HepG2 (cell line): ENCODE measurements at places on chromosomes 12 and 14. TPM values are rescaled to one million over a fixed set of nuclear protein-coding genes. Genes with fewer than 3 reads are reported as not detected.
A peak's percentile ranks its signal among the peaks of the same experiment; 100 is the strongest.

NPAS3 gene
- not detected in 2 replicates for total RNA-seq

MMP14 gene
- 1.6 and 5.2 TPM in 2 replicates for total RNA-seq

GRCh38 chr12:91239481-91239880 lies 56.9 kb upstream of the DCN start:
- no peak for DNase-seq

DNA sequence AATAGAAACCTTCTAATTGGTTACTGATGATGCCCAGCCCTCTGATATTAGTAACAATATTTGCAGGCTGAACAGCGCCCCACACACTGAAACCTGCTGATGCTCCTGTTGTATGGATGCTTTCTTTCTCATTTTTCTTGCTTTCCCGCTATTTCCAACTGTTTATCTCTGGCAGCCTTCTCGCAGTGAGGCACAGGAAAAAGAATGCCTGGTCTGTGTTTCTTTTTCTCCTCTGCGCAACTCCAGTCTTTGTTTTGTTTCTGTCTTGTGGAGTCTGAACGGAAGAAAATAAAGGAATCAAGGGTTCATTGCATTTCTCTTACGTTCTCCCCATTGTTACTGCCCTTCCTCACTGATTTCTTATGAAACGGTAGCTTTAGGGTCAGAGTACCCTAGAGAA lies 451.2 kb downstream of the EGLN3 start:
- DNase-seq, result no peak

DNA sequence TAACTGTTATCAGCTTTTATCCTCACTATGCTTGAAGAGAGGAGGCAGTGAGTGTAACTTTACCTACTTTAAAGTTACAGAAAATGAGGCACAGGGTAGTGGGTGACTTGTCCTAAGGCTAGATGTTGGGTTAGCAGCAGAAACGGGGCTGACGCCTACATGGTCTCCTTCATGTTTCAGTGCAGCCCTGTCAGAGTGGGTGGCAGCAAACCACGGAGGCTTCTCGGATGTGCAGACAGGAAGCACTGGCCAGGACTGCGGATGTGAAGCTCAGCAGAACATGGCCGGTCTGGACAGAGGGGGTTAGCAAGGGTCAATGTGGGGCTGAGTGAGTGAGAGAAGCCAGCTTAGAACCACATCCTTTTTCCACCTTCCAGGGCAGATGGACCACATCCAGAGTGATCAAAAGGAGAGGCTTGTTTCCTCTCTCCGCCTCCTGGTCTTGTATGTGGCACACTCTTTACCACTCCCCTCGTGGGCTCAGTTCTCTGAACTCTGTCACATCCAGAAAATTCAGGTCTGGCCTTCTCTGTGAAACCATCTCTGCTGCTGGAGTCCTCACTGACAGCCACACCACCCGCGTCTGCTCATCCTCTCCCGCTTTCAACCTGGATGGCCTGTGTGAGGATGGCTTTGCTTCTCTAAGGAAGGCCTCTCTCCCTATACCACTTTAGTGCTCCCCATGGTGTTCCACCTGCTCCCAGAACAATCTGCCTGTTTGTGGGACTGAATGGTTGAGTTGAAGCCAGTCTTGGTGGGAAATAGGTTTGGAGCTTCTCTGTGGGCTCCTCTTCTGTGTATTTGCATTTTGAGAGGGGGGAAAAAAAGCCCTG lies 14.1 kb downstream of the SUSD6 start:
- DNase-seq, result no peak

DNA sequence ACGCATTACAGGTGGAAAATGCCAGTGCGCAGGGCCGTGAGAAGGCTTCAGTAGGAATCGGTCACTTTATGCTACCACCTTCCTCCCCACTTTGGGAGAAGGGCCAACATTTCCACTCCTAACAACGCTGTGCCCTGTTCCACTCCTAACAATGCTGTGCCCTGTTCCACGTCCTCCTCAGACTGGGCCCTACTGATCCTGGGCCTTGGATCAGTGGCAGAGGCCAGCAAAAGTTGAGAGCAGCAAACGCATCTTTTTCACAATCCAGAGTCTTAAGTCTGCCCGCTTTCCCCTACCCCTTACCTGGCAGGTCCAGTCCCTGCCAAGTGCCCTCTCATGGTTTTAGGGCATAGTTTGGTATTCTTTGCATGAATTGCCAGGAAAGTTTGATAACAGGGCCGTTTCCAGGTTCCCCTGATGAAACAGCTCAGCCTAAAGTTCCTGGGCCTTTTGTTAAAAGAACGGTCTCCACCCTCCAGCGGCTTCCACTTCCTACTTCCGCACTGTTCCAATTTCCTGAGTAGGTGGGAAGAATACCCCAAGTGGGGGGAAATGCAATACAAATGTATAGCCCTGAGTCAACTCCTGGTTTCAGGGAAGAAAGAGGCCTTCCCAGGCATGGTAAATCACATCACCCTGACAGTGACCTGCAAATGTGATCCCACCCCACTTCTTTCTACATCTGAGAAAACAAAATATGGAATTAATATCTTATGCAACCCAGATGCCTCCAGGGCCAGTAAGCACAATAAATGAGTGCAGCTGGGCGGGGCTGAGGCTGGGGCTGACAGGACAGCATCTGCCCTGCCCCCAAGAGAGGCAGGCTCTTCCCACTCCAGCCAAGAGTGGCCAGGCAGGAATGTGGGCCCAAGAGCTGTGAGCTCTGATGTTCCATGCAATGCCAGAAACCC lies 15.0 kb downstream of the KCTD10 start:
- peak; percentile 43 for DNase-seq

OR4E2 gene
- not detected in 2 replicates for total RNA-seq

DNA sequence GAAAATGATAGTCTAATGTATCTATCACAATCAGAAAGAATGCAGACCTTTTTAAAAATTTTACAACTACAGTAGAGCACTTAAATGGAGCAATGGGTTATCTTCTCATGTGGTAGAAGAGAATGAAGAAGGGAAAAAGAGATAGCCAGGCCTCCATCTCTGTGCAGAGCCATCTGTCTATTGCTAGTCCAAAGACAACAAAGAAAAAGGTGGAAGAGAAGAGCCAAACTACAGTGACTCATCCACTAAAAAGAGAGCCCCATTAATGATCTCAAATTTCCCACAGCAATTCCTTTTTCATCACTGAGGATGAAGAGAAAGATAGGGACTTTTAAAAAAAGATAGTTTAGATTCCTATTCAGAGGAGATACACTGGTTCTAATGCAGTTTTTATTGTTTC lies 232.9 kb downstream of the ATXN7L3B start:
- no peak for DNase-seq

DNA sequence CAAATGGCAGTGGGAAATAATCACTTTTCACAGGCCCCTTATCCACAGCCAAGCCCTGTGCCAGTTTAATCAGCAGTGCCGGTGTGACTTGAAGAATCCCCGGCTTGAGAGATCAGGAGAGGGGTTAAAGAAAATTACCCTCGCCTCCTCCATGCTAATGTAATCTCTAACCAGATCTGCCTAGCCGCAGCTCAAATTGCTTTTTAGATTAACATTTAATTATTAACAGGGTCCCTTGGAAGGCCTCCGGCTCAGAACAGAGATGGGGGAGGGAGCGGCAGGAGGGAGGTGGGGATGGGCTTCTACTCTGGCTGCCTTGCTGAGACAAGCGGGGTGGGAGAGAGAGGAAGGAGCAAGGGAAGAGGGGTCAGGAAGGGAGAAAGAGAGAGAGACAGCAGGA lies 24.0 kb downstream of the FAM222A start:
- DNase-seq, result peak; percentile 70

GRCh38 chr12:105831372-105831771 lies 307.4 kb downstream of the NUAK1 start:
- DNase-seq, result no peak

DNA sequence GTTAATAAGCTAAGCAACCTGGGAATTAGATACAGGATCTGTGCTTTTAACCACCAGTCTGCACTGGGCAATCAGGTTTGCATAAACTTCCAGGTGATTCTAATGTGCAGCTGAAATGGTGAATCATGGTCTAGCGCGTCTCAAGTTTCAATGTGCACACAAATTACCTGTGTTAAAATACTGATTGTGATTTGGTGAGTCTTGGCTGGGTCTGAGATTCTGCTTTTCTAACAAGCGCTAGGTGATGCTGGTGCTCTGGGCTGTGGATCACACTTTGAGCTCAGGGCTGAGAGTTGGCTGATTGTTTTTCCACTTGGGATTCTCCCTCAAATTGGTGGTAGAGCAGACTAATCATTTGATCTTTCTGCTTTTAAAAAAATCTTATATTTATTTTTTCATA lies 124.8 kb downstream of the C12orf75 start:
- DNase-seq, result no peak

CFAP54 gene
- total RNA-seq, result not detected in 2 replicates

GRCh38 chr12:106900554-106900953 lies 55.2 kb upstream of the TMEM263 start:
- DNase-seq, result no peak

ESR2 gene
- total RNA-seq, result 0.04 TPM in 1 of 2 replicates, not detected in the other

DNA sequence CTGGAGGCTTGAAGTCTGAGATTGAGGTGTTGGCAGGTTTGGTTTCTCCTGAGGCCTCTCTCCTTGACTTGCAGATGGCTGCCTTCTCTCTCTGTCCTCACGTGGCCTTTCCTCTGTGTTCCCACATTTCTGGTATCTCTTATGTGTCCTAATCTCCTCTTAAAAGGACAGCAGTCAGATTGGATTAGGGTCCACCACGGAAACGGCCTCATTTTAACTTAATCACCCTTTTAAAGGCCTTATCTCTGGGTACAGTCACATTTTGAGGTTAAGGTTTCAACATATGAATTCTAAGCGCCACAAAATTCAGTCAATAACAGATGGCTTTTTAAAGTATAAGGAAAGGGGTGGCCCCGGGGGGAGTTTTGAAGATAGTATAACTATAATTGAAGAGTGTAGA lies 33.5 kb downstream of the UNC79 start:
- no peak for DNase-seq

DNA sequence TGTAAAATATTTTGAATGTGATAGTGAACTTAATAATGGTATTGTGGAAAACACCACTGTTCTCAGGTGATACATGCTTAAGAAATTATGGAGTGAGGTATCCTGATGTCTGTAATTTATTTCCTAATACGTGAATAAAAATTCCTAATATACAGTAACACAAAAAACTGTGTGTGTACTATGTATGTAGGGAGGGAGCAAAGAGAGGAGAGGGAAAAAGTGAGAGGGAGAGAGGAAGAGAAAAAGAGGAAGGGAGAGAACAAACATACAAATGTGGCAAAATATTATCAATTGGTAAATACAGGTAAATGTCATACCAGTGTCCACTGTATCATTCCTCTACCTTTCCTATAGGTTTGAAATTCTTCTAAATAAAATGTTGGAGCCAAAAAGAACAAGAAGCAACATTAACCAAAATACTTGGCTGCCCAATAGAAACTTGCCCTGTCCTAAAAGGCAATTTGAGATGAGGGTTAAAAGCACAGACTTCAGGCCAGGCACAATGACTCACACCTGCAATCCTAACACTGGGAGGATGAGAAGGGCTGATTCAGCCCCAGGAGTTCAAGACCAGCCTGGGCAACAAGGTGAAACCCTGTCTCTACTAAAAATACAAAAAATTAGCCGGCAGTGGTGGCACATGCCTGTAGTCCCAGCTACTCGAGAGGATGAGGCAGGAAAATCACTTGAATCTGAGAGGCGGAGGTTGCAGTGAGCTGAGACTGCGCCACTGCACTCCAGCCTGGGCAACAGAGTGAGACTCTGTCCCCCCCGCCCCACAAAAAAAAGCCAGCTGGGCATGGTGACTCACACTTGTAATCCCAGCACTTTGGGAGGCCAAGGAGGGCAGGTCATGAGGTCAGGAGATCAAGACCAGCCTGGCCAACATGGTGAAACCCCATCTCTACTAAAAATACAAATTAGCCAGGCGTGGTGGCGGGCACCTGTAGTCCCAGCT lies 14.5 kb downstream of the R3HDM2 start:
- DNase-seq, result no peak

GRIP1 gene
- total RNA-seq, result not detected in 2 replicates

- no peak for DNase-seq
These were observed 3.7 kb downstream of the USP44 start for GRCh38 chr12:95547522-95548055.

TSPAN9 gene
- total RNA-seq, result 11.6 and 18.1 TPM in 2 replicates

- no peak for DNase-seq
These were observed 18.8 kb upstream of the FLVCR2 start for GRCh38 chr14:75559451-75560222.

DNA sequence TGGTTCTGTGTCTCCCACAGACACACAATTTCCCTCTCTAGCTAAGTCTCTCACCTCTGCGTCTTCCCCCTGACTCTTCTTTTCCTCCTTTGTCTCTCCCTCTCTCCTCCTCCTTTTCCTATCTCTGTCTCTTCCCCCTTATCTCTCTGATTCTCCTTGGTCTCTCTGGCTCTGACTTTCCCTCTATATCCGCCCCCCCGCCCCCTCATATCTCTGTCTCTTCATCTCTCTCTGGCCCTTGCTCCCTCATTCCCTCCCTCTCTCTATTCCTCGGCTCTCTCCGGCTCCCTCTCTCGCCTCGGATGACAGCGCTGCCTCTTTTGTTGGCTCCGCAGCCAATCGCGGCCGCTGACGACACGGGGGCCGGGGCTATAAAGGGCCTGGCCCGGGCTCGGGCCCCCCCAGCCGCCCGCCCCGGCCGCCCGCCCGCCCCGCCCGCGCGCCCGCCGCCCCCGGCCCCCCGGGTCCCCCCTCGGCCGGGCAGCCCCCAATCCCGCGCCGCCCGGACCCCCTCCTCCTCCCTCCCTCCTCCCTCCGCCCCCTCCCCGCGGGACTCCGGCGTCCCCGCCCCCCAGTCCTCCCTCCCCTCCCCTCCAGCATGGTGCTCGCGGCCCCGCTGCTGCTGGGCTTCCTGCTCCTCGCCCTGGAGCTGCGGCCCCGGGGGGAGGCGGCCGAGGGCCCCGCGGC lies at the start of gene GDF11:
Gene GDF11 (plus strand): TSS at position 404 of the 687 bp plus-strand sequence. CDS start 195 bp downstream, at position 599.
- DNase-seq, result peak; percentile 39

CFL2 gene
- total RNA-seq, result 158 and 301 TPM in 2 replicates

DNA sequence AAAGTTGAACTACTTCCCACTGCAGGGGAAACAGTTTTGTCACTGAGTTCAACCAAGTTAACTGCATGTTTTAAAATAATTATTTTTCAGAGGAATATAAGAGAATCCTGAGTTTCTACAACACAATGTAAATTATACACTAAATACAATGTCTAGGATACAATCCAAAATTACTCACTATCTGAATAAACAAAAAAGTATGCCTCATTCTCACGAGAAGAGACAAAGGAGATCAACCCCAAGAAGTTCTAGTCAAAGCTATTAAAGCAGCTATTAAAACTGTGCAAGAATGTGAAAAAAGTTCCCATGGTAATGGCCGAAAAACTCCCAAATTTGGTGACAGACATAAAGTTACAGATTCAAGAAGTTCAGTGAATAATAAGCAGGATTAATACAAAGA lies 8.8 kb upstream of the KCNK13 start:
- no peak for DNase-seq

GRCh38 chr12:32419520-32419960 lies 20.2 kb downstream of the FGD4 start:
- DNase-seq, result no peak

GRCh38 chr12:47359310-47360092 lies 279.7 kb upstream of the AMIGO2 start:
- DNase-seq, result no peak

- no peak for DNase-seq
These were observed 2.5 kb downstream of the SLC38A1 start for GRCh38 chr12:46266382-46266791.

- no peak for DNase-seq
These were observed 400.4 kb downstream of the PRKD1 start for GRCh38 chr14:29527286-29527685.

GRCh38 chr14:55430024-55430690 lies 10.3 kb downstream of the TBPL2 start:
- peak; percentile 64 for DNase-seq

VRTN gene
- total RNA-seq, result not detected in 2 replicates

- no peak for DNase-seq
These were observed at the start of gene DEGS2 for GRCh38 chr14:100159094-100159864. Gene DEGS2 (minus strand): TSS chr14:100159645. CDS start chr14:100159587, 58 bp downstream.

GRCh38 chr14:104532191-104532555 lies 47.4 kb upstream of the C14orf180 start:
- no peak for DNase-seq
